Stimulated activated CD4-positive, alpha-beta T cell treated with anti-CD3 and anti-CD28 coated beads, Interleukin-15, amount 100 ng/mL, for 1 hour (primary cell): ENCODE measurements at places on chromosomes 7 and 10.

DNA sequence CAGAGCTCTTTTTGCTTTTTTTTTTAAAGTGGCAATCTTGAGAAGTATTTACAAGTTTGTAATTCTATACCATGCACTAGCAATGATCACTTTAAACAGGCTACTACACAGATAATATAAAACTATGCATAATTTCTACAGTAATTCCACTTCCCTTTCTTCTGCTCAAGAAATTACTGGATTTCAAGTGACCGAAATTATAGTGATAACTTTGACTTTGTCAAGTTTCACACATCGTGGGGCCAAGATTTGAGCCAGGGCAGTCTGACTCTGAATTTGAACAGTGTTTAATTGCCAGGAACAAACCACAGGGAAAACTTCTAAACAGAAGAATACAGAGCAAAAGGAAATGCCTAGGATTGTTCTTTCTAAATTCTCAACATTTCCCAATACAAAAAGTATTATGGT is 288.3 kb upstream of the MKLN1 start:
- no peak for DNase-seq

- no peak for DNase-seq
These were observed 83.4 kb upstream of the LRRC18 start for GRCh38 chr10:49023071-49023470.

GRCh38 chr7:151731022-151731441 is 145.9 kb downstream of the PRKAG2 start:
- DNase-seq: no peak

GRCh38 chr7:4945949-4946348 is 13.0 kb downstream of the MMD2 start:
- no peak for DNase-seq

DNA sequence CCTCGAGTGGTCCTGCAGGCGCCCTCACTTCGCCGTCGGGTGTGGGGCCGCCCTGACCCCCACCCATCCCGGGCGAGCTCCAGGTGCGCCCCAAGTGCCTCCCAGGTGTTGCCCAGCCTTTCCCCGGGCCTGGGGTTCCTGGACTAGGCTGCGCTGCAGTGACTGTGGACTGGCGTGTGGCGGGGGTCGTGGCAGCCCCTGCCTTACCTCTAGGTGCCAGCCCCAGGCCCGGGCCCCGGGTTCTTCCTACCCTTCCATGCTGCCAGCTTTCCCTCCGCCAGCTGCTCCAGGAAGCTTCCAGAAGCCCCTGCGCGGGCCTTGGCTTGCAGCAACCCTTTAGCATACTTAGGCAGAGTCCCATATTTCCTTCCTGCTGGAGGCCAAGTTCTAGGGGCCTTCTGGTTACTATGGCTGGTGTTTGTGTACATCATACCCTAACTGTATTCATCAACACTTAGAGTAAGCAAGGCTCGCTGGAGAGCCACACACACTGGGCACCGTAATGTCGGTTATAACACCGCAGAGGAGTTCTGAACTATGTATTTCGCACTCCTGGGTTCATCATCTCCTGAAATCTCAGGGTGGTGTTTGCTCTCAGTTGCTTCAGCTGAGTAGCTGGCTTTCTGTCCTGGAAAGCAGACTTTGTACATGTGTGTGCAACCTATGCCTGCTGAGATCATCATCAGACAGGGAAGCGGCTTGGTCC is 471 bp downstream of the MGMT start:
- DNase-seq: no peak
